ENCODE measurements at places on chromosomes 4 and X. TPM values are rescaled to one million over a fixed set of nuclear protein-coding genes. Genes with fewer than 3 reads are reported as not detected.
A peak's percentile ranks its signal among the peaks of the same experiment; 100 is the strongest.

- no peak overlapping the region for H3K27ac ChIP-seq
- no peaks in the 10 kb centered on the region for H3K4me1 ChIP-seq
- H3K4me3 ChIP-seq: no peak overlapping the region
- H3K36me3 ChIP-seq: no peaks in the 10 kb centered on the region
- no peak for DNase-seq
Measured at GRCh38 chr4:112060212-112060611, 85.0 kb upstream of the FAM241A start.

- H3K4me1 ChIP-seq: no peaks in the 10 kb centered on the region
- H3K27ac ChIP-seq: no peak overlapping the region
- H3K36me3 ChIP-seq: no peaks in the 10 kb centered on the region
- H3K4me3 ChIP-seq: no peak overlapping the region
- no peak for DNase-seq
- H3K27me3 ChIP-seq: no peaks in the 10 kb centered on the region
Measured at GRCh38 chrX:133709501-133709900, 275.9 kb downstream of the GPC3 start.

- H3K27ac ChIP-seq: no peak overlapping the region
- H3K4me1 ChIP-seq: peaks cover 47% of the 10 kb centered on the region
- peaks cover 3% of the 10 kb centered on the region for H3K27me3 ChIP-seq
Measured at GRCh38 chrX:109714340-109714958, 18.6 kb downstream of the ACSL4 start.

- H3K4me1 ChIP-seq: no peaks in the 10 kb centered on the region
- no peak for DNase-seq
- H3K36me3 ChIP-seq: no peaks in the 10 kb centered on the region
Measured at GRCh38 chr4:142882159-142882558, 36.1 kb upstream of the INPP4B start.

DNA sequence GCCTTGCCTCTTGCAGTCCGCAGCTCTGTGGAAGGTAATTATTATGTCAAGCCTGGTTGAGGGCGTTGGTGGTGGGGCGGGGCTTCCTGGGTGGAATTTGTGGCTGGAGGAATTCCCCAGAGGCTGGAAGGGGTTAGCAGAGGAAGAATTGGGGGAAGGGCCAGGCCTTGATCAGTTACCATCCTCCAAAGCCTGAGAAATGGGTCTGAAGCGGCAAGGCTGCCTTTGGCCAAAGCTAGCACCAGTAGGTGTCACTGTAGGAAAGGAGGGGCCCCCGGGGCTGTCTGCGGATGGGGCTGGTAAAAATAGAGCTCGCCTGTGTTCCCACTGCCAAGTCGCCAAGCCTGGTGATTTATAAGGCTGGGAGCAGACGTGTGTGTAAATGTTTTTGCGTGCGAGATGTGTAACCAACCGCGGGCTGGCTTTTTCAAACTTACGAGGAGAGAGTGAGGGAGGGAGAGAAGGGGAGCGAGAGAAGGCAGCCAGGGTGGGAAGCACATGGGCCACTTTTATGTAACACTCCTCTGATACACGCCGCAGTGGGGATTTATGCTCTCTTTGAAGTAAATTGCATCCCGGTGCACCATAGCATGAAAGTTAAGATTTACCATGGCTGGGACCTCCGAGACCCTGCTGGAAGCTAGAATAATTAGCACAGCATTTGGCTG is 367.0 kb downstream of the BCOR start:
- DNase-seq: peak; percentile 42
- H3K27ac ChIP-seq: no peak overlapping the region
- peak overlapping the region; percentile 28 for H3K4me3 ChIP-seq
- peaks cover 25% of the 10 kb centered on the region for H3K4me1 ChIP-seq
- no peaks in the 10 kb centered on the region for H3K36me3 ChIP-seq

- H3K4me3 ChIP-seq: no peak overlapping the region
- no peaks in the 10 kb centered on the region for H3K27me3 ChIP-seq
- no peaks in the 10 kb centered on the region for H3K4me1 ChIP-seq
- H3K27ac ChIP-seq: no peak overlapping the region
- no peak for DNase-seq
Measured at GRCh38 chr4:81807386-81807785, 335.7 kb upstream of the RASGEF1B start.

AR gene
- polyA plus RNA-seq: not detected

CACNA1F gene
- not detected for polyA plus RNA-seq

DUX4 gene
- polyA plus RNA-seq: not detected

KCNE5 gene
- 0.39 TPM for polyA plus RNA-seq

SPIN3 gene
- 1.6 TPM for polyA plus RNA-seq

Data from CD14-positive monocyte (primary cell).